ENCODE measurements at places on chromosomes 6 and 20.
A peak's percentile ranks its signal among the peaks of the same experiment; 100 is the strongest.

GRCh38 chr6:43682724-43683429 lies 4.7 kb downstream of the MRPS18A start:
- no peak for DNase-seq

DNA sequence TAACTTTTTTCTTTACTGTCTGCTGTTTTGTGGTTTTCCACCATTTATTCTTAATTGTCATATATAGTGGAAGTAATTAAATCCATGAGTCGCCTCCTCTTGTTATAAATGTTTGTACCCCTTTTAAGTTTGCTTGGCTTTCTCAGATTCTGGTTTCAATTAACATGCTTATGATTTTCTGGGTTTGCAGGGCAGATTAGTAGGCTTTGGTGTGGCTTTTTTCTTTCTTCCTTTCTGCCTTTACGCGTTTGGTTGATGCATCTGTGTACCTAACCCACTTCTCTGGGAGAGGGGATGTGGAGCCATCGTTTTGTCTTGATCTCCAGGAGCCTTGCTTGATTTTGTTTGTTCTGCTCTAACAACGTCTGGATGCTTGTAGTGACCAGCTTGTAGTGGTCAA lies 100.4 kb downstream of the JARID2 start:
- peak; percentile 21 for DNase-seq

DNA sequence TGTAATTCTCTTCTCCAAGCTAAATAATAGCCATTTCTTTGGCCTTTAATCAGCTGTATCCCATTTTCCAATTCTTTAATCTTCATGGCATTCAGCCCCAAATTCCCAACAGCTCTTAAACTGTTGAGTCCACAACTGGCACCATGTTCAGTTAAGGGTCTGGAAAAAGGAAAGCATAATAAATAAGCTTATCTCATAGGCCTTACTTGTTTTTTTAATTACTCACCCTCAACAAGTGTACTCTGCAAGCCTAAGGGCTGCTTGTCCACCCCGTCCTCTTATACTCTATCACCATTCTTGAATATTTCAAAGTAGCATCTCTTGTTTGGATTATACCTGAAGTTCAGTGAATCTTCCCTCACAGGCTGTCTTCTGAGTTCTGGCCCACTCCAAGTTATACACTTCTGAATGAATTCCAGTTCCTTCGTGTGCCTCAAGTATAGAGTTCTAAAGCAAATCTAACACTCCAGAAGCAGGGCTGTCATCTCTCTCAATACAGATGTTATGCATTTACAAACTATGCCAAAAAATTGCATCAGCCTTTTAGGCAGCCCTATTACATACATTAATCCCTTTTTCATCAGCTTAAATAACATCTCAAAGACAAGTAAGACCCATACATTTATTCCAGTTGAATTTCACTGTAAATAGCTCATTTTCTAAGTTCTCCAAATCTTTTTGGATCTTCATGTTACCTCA lies 98.7 kb downstream of the COL21A1 start:
- no peak for DNase-seq

DNA sequence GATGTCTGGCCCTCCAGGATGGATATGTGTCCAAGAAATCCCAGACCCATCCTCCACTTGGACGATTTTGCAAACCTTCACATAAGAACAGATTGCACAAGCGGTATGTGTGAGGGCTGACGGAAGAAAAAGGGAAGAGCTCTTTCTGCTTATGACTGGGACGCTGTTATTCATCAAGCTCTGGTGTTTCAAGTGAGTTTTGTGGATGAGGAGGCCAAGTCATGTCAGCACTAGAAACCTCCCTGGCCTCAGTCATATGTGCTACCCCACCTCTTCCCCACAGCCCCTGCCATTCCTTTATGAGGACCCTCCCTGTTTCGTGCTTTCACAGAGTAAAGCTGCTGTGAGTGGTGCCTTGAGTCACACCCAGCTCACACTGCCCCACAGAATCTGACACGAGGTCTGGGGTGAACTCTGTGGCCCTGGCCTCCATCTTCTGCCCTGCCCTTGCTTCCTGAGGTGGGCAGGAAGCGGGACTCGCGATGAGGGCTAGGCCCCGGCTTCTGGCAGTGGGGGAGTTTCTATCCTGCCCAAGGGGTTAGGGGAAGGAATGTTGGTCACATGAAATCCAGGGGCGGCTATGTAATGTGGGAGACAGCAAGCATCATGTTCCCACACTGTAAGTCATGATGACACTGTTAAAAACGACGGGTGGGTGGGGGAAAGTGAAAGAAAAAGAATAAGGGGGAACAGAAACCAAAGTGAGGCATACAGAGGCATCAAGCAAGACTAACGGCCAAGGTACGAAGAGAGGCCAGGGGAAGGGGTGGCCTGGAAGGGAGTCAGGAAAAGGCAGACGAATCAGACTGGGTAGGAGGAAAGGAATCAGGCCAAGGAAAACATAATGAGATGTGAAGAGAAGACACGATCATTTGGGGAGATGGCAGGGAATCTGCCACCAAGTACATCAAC lies 78.1 kb downstream of the PRDM1 start:
- no peak for DNase-seq

- DNase-seq = no peak
Observed at GRCh38 chr20:15895560-15896084, 677.6 kb downstream of the KIF16B start.

GRCh38 chr6:37531026-37531425 lies 31.3 kb upstream of the CCDC167 start:
- no peak for DNase-seq

DNA sequence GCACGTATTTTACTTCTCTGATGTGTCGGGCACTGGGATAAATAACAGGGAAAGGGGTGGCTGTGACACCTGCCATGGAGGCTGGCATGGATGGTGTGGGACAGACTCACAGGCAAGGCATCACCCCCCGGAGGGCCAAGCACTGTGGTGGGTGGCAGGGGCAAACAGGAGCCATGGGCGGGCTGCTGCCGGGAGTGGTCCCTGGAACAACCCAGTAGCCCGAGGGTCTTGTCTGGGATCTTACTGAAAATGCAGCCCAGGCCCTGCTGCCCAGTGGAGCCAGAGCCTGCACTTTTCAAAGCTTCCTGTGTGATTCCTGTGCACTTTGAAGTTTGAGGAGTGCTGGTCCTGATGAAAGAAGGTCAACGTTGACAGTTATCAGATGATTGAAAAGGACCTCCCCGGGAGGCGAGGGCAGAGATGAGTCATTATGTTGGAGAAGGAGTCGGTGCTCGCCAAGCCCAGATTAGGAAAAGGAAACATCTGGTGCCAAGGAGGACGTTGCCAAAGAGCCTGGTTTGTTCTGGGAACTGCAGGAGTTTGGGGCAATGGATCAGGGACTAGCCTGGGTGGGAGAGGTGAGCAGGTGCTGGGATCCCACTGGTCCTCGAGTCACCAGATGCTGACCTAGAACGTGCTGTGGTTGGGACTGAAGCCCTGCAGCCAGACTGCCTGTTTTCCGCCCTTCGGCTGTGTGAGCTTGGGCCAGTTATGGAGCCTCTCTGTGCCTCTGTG lies 130.0 kb upstream of the GGTLC1 start:
- DNase-seq = no peak

DNA sequence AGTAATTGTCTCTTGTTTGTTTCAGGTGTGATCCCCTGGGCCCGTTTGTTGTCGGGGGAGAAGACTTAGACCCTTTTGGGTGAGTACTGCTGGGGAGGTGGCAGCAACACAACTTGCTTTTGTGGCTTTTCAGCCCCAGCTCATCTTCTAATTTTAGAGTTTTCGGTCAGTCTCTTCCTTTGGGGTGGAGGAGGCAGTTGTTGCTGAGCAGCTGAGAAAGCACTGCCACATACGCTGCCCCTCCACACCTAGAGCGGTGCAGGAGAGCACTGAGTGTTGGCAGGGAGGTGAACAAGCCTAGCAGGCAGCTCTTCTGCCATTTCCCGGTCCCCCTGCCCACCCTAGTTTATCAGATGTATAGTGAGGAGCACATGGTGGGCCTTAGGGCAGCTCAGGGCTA lies 21.7 kb downstream of the TMEM74B start:
- DNase-seq = no peak

GRCh38 chr6:1553562-1554083 lies 56.1 kb upstream of the FOXC1 start:
- no peak for DNase-seq

GRCh38 chr20:11159728-11160127 lies 485.9 kb upstream of the JAG1 start:
- DNase-seq = no peak

DNA sequence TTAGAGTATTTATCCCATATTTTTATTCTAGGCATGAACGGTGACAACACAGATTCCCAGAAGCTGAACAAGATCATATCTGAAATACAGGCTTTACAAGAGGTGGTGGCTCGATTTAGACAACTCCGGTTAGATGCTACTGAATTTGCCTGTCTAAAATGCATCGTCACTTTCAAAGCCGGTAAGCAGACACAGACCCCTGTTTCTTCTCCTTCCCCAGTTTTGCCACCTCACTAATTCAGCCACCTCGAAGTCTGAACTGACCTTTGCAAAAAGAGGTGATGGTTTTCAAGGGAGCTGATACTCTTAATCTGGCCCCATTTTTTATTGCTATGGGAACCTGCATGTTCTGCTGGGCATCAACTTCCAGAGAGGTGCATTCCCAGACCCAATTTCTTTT lies 15.0 kb downstream of the NR2E1 start:
- DNase-seq = no peak

DNA sequence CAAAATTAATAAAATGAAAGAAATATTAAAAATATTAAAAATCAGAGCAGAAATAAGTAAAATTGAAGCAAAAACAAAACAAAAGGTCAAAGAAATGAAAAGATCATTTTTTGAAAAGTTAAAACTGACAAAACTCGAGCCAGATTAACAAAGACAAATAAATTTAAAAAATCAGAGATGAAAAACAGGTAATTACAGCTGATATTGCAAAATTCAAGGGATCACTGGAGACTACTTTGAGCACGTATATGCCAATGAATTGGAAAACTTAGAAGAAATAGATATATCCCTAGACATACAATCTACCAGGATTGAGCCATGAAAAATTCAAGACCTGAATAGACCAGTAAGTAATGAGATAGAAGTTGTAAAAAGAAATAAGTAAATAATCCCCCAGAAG lies 446.2 kb upstream of the EYS start:
- no peak for DNase-seq

DNA sequence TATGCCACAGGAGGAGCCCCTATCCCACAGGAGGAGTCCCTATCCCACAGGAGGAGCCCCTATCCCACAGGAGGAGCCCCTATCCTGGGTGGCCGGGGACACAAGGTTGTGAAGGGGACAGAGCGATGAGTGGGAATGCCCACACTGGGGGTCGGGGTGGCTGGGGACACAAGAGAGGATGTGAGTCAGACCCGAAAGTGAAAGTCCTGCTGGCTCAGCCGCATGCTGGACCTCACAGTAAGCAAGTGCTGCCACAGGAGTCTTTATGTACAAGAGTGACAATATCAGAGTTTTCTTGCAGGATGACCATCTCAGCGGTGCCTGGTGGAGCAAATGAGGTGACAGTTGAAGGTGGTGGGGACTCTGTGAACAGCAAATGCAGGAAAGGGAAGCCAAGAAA lies 93.7 kb downstream of the PSMB1 start:
- DNase-seq = no peak

GRCh38 chr20:24698706-24699206 lies 229.3 kb downstream of the SYNDIG1 start:
- DNase-seq = no peak

DNA sequence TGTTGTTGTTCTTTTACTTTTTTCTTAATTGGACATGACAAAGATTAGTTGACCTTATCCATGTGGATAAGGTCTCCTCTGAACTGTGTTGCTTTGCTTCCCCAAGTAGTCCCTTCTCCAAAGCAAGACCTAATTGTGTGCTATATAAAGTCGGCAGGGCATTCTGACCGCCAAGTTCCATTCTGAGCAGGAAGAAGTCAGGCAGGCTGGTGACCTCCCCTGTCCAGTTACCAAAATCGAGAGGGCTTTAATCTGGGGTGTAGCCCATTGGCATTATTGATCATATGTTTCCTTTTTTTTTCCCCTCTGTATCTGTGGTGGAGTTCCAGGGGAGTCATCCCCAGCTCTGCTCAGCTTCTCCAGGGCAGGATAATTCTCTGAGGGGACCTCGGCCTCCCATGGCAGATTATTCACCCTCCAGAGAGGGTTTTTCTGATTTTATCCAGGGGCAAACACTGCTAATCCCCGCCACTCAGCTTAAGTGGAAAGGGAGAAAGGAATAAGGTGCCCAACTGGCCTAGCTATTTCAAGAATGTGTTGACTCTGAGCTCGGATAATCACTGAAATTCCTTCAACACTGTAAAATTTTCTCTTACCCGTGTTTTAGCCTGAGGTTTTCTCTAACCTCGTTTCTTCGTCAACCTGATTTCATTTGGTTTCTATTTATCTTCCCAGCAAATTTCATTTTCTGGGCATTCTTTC lies 71.8 kb upstream of the L3MBTL3 start:
- no peak for DNase-seq

- DNase-seq = no peak
Observed at GRCh38 chr6:110547266-110547964, 71.0 kb upstream of the SLC22A16 start.

GRCh38 chr20:45842169-45842812 lies 8.7 kb downstream of the SNX21 start:
- DNase-seq = no peak

DNA sequence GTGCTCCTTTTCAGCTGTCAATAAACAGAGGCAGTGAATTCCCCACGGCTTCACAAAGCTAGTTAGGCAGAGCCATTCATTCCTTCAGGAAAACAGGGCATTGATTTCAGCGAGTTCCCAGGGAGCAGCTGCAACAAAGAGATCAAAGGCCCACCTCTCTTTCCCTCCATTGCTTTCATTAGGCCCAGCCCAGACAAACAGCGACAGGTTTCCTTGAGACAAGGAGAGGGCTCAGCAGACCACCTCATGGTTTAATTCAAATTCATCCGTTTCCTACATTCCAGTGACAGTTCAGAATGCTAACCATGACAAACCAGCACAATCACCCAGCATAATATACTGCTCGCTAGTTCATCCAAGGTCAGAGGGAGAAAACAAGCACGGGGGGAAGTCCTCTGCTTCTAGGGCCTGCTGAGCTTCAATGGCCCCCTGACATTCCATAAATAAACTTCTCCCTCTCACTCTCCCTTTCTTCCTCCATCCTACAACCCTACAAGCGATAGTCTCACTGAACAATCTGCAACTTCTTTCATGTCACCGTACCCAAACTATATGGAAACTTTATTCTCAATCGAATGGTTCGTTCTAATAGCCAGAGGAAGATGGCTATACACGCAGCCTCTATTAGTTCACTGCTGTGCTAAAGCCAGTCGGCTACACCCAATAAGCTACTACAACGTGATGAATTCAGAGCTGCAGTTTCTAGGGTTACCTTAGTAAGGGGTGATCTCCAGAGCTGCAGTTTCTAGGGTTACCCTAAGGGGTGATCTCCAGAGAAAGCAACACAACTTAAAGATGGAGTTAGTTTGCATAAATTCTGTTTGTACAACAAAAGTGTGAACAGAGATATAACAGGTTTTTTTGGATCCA lies 34.7 kb downstream of the PLAGL1 start:
- no peak for DNase-seq

- no peak for DNase-seq
Observed at GRCh38 chr6:5325173-5325572, 63.9 kb downstream of the FARS2 start.
